ENCODE measurements at places on chromosomes 3 and 15.

GRCh38 chr3:100602506-100603444 lies 6.6 kb upstream of the ADGRG7 start:
- DNase-seq, result no peak

DNA sequence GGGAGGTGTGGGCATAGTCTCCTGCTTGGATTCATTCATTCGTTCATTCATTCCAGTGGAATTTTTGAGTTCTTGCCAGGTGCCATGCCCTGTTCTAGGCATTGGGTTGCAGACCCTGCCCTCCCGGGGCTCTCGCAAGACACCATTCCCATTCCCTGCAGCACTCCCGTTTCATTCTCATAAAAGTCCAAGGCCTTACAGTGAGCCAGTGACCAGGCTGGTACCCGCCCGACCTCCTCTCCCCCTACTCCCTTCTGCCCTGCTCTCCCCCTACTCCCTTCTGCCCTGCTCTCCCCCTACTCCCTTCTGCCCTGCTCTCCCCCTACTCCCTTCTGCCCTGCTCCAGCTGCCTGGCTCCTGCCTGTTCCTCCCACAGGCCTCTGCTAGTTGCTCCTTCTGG lies 41.9 kb downstream of the AMOTL2 start:
- no peak for DNase-seq

DNA sequence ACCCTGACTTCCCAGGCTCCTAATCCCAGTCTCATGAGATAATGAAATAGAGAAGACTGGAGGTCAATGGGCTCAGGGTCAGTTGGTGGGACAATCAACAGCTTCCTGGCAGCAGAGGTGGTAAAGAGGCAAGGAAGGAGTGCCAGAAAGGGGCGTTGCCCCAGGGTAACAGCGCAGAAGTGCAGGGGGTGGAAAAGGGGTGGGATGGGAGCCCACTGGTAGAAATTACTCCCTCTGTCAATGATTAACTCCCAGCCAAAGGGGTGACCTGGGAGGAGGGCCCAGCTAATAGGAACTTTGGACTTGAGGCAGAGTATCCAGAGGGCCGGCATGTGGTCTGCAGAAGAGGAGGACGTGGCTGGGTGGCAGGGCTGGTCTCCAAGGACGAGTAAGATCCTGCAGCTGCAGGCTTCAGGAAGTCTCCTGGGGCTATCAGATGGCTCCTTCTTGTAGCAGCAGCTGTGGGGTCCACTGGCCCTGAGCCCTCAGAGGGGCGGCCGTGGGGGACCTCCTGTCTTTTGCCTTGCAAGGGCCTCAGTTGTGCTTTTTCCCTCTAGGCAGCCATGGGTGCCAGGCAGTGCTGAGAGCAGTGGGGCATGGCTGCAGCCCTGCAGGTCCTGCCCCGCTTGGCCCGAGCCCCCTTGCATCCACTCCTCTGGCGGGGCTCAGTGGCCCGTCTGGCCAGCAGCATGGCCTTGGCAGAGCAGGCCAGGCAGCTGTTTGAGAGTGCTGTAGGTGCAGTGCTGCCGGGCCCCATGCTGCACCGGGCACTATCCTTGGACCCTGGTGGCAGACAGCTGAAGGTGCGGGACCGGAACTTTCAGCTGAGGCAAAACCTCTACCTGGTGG lies 2.3 kb downstream of the GLYCTK start:
- no peak for DNase-seq

GRCh38 chr3:133570139-133570936 lies 3.1 kb upstream of the CDV3 start:
- no peak for DNase-seq

DNA sequence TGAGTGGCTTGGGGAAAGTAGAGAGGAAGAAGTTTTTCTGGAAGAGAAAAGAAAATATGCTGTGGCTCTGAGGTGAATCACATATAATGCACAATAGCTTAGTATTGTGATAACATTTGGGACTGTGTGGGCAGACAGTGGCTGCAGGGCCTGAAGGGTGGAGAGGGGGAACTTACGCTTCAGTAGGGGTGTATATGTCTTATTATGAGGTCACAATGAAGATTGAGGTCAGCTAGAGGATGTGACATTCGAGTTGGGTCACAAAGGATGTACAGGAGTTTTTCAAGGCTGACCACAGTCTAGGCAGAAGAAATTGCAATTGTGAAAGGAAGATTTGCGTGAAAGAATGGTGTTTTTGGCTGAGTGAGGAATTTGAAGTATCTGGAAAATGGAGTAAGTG lies 414.8 kb downstream of the LPP start:
- DNase-seq, result no peak

Measured in NCI-H2029 (cell line).